ENCODE measurements at places on chromosomes 16 and 17. TPM values are rescaled to one million over a fixed set of nuclear protein-coding genes. Genes with fewer than 3 reads are reported as not detected.

NPW gene
- 0.37 TPM for total RNA-seq

EXOSC6 gene
- 28.3 TPM for total RNA-seq

TUBG1 gene
- 54.7 TPM for total RNA-seq

SDK2 gene
- 3.9 TPM for total RNA-seq

LYRM9 gene
- total RNA-seq: 6.0 TPM

USH1G gene
- total RNA-seq: not detected

RNF43 gene
- 0.17 TPM for total RNA-seq

TMEM100 gene
- not detected for total RNA-seq

KRT36 gene
- total RNA-seq: not detected

KRT23 gene
- not detected for total RNA-seq

PRR29 gene
- 3.0 TPM for total RNA-seq

CACNG5 gene
- not detected for total RNA-seq

EME1 gene
- 15.8 TPM for total RNA-seq

MKS1 gene
- 15.6 TPM for total RNA-seq

C16orf89 gene
- not detected for total RNA-seq

DUSP3 gene
- total RNA-seq: 5.2 TPM

MYL4 gene
- total RNA-seq: 0.39 TPM

APOBR gene
- 12.7 TPM for total RNA-seq

NRN1L gene
- 0.59 TPM for total RNA-seq

RFFL gene
- total RNA-seq: 80.2 TPM

STX1B gene
- total RNA-seq: 1.5 TPM

ZSCAN10 gene
- total RNA-seq: 0.24 TPM

KRT25 gene
- total RNA-seq: not detected

KRTAP9-2 gene
- not detected for total RNA-seq

NOG gene
- not detected for total RNA-seq

ALOX12 gene
- total RNA-seq: not detected

HBA1 gene
- not detected for total RNA-seq

TBX2 gene
- not detected for total RNA-seq

TAT gene
- total RNA-seq: not detected

KRTAP2-3 gene
- total RNA-seq: not detected

STRADA gene
- total RNA-seq: 55.6 TPM

VMO1 gene
- total RNA-seq: not detected

ABCC12 gene
- not detected for total RNA-seq

WFDC1 gene
- not detected for total RNA-seq

SALL1 gene
- total RNA-seq: not detected

C16orf96 gene
- 0.15 TPM for total RNA-seq

SLC5A10 gene
- not detected for total RNA-seq

CCDC200 gene
- total RNA-seq: 0.47 TPM

EPX gene
- not detected for total RNA-seq

HS3ST3B1 gene
- total RNA-seq: 53.9 TPM

ZNF287 gene
- total RNA-seq: 6.9 TPM

SAMD14 gene
- 2.7 TPM for total RNA-seq

PIK3R6 gene
- 4.2 TPM for total RNA-seq

RGS11 gene
- 0.27 TPM for total RNA-seq

PIRT gene
- total RNA-seq: not detected

LRRC46 gene
- total RNA-seq: 0.81 TPM

FDXR gene
- total RNA-seq: 37.3 TPM

METTL23 gene
- 39.5 TPM for total RNA-seq

CCL1 gene
- total RNA-seq: 22.4 TPM

KRT15 gene
- not detected for total RNA-seq

SKAP1 gene
- total RNA-seq: 84.4 TPM

ADORA2B gene
- total RNA-seq: 0.12 TPM

NEUROD2 gene
- not detected for total RNA-seq

PNMT gene
- not detected for total RNA-seq

IGSF6 gene
- 0.12 TPM for total RNA-seq

CRYBA1 gene
- not detected for total RNA-seq

Measured in T-helper 1 cell treated with Interleukin-12 subunit alpha and Interleukin-12 subunit beta and Interleukin-4 antibody, amounts not matched to agents 30 ng/mL and 1 ng/mL, for 36 hours (primary cell).